ENCODE measurements at places on chromosomes 1 and 21. TPM values are rescaled to one million over a fixed set of nuclear protein-coding genes. Genes with fewer than 3 reads are reported as not detected.

GRCh38 chr1:21691739-21692138 is 22.6 kb upstream of the RAP1GAP start:
- no peak for DNase-seq

WNT3A gene
- not detected for total RNA-seq

DNA sequence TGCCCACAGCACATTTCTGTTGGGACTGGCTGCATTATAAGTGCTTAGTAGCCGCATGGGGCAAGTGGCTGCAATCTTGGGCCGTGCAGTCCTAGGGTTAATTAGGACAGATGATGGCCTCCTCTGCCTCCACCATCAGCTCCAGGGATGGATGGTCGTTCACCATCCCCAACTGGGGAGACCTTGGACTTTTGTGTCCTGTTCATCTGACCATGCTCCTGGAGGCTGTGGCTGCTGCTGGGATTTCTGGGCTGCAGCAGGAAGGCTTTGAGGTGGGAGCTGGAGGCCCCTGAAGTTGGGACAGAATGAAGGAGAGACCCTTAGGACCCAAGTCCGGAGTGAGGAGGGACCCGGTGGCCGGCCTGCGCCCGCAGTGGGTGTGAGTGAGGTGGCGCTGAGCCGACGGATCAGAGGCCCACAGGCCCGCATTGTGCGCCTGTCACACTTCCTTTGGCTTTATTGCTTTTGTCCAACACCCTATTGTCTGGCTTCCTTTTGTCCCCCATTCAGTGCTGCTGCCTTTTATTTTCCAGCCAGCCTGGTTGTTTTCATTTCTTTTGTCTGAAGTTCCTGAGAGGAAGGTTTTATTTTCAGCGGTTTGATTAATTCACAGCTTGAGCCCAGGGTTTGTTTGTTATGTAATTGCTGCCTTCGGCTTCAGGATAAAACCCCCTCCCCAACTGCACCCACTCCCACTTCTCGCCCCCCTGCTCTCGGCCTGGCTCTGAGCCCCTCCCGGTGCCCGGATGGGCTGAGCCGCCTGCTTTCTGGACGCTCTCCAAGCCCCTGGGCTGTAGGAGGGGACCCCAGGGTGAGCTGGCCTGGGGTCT is 35.6 kb downstream of the SOX13 start:
- peak; percentile 66 for DNase-seq

CR1L gene
- not detected for total RNA-seq

CRB1 gene
- 0.60 TPM for total RNA-seq
